ENCODE measurements at places on chromosomes 16 and 17.

GRCh38 chr17:34654276-34654880 lies 75.0 kb downstream of the TMEM132E start:
- DNase-seq: no peak

GRCh38 chr16:17283016-17283415 lies 187.7 kb downstream of the XYLT1 start:
- no peak for DNase-seq

DNA sequence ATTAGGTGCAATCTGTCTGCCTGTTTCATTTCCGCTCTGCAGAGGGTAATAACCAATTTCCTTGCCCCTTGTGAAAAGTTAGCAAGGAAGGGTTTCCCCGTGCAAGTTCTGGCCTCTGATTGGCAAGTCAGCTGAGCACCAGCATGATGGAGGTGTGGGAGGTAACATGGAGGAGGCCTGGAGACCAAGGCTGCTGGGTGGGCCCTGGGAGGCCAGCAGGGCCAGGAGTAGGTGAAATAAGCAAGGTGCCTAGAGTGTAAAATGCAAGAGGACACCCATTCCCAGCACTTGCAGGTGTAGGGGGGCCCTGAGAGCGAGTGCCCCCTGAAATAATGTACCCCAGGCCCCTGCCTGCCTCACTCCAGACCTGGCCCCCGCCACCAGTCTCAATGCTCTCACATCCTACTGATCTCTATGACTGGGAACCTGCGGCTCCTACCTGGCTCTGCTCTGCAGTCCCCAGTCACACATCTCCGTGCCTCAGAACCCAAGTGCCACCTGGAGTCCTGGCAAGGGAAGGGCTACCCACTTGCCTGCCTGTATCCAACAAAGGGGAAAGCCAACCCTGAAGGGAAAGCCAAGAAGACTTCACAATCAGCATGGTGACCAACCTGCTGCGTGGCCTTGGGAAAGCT lies 116.2 kb downstream of the C16orf78 start:
- DNase-seq: no peak

DNA sequence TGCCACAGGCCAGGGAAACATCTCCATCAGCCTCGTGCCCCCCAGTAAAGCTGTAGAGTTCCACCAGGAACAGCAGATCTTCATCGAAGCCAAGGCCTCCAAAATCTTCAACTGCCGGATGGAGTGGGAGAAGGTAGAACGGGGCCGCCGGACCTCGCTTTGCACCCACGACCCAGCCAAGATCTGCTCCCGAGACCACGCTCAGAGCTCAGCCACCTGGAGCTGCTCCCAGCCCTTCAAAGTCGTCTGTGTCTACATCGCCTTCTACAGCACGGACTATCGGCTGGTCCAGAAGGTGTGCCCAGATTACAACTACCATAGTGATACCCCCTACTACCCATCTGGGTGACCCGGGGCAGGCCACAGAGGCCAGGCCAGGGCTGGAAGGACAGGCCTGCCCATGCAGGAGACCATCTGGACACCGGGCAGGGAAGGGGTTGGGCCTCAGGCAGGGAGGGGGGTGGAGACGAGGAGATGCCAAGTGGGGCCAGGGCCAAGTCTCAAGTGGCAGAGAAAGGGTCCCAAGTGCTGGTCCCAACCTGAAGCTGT lies 3.4 kb downstream of the NXPH3 start:
- DNase-seq: no peak

DNA sequence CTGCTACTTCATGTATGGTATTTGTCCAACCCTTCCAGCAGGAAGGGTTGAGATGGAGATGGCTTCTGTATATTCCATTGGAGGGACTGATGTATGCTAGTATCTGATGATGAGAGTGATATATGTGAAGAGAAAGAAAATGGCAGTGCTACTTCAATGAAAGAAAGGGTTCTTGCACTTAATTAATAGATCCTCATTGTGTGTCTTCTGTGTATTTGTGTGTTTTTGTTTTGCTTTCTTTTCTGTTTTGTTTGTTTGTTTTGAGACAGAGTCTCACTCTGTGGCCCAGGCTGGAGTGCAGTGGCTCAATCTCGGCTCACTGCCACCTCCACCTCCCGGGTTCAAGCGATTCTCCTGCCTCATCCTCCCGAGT lies 61.2 kb upstream of the CRYM start:
- no peak for DNase-seq

GRCh38 chr17:17493249-17493985 lies 2.8 kb downstream of the RASD1 start:
- DNase-seq: peak; percentile 45

DNA sequence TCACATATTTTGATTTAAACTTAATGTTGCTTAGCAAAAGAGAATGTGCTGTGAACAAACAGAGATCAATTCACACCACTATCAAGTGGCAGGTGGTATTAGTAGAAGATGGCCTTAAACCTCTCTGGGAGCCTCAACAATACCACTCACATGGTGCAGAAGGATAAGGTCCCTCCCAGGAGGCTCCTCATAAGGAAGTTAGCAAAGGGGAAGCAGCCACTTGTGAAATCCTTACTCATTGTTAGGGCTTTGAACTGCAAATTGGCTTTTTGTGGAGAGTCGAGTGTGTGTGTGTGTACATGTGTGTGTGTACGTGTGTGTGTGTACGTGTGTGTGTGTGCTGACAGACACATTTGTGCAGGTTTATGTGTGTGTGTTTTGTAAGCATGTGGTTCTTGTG lies 48.9 kb upstream of the ASIC2 start:
- DNase-seq: no peak

Measured in GM23338 (cell line).